Naive thymus-derived CD8-positive, alpha-beta T cell (primary cell): ENCODE measurements at places on chromosomes 2 and 18.

DNA sequence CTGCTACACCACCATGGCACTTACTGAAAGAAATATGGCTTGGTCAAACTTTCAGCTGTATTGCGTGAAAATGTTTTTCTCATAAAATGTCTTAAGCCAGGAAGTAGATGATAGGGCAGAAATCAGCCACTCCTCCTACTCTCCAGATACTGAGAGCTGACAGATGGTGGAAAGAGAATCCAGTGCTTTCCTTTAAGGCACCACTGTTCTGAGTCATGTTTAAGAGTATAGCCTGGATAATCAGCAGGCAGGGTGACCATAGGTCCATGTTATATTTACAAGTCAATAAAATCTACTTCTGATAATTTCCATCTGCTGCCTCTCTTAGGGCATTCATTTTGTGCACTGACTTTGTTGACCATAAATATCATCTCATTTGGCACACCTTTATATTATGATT, 21.9 kb downstream of the ARPC2 start:
- H3K36me3 ChIP-seq: peaks cover 30% of the 10 kb centered on the region
- no peak for DNase-seq
- H3K4me1 ChIP-seq: no peaks in the 10 kb centered on the region
- H3K27me3 ChIP-seq: no peaks in the 10 kb centered on the region
- H3K27ac ChIP-seq: peak overlapping the region; percentile 21

DNA sequence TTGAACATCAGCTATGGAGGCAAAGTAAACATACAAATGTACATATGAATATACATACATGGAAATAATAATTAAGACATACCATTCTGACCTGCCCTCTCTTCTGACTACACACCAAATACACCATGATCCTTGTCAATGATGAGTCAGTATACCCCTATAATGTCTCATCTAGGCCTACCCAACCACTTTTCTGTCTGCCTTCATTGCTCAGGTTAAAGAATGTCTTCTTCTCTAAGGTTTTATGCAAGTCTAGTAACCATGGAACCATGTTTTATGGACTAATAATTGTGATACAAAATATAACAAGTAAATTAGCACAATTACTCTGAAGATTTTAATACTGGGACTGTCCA, 128.7 kb downstream of the NCKAP5 start:
- no peaks in the 10 kb centered on the region for H3K36me3 ChIP-seq
- no peak for DNase-seq
- H3K27me3 ChIP-seq: peaks cover 5% of the 10 kb centered on the region
- H3K4me3 ChIP-seq: no peak overlapping the region
- no peaks in the 10 kb centered on the region for H3K4me1 ChIP-seq

DNA sequence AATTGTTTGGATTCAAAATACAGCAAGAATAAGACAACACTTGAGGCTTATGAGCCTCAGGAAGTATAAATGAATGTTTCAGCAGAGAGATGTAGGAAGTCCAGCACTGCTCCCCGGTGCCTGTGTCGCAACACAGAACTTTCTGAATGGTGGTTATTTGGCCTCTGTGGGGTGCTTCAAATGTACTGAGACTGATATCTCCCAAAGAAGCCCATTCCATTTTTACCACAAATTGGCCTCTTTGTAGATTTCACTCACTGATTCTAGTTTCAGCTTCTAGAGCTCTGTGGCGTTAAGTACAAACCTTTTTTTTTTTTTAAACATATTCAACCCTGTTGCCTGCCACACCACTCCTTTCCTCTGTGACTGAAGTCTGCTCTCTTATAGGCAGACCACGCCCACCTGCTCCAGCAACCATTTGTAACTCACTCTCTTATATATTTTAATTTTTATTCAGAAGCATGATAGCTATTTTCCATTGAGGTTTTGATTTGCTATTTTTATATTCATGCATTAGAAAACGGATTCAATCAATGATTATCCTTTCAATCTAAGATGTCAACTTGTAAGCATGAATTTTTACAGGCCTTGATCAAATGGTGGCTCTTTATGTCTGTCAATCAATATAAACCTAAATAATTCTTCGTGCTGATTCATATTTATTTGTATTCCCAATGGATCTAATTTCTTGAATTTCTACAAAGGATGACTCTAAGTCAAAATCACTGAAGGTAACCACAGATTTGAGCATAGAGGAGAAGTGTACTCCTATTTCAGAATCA, 277.1 kb upstream of the CCDC68 start:
- no peaks in the 10 kb centered on the region for H3K36me3 ChIP-seq
- DNase-seq: no peak
- no peak overlapping the region for H3K4me3 ChIP-seq

- H3K36me3 ChIP-seq: no peaks in the 10 kb centered on the region
- no peak overlapping the region for H3K4me3 ChIP-seq
- H3K4me1 ChIP-seq: no peaks in the 10 kb centered on the region
- H3K27ac ChIP-seq: no peak overlapping the region
- no peak for DNase-seq
- H3K27me3 ChIP-seq: peaks cover 4% of the 10 kb centered on the region
Observed at GRCh38 chr2:227052879-227053278, 111.1 kb downstream of the COL4A4 start.

- no peak overlapping the region for H3K4me3 ChIP-seq
- no peaks in the 10 kb centered on the region for H3K36me3 ChIP-seq
- DNase-seq: no peak
- peaks cover 41% of the 10 kb centered on the region for H3K27me3 ChIP-seq
- no peaks in the 10 kb centered on the region for H3K4me1 ChIP-seq
- no peak overlapping the region for H3K27ac ChIP-seq
Observed at GRCh38 chr2:74566076-74566753, 11.7 kb downstream of the DOK1 start.
